ENCODE measurements at places on chromosomes 5 and 9. TPM values are rescaled to one million over a fixed set of nuclear protein-coding genes. Genes with fewer than 3 reads are reported as not detected.

Gene BTNL8
- total RNA-seq: not detected

- no peak for DNase-seq
- peaks cover 29% of the 10 kb centered on the region for H3K27me3 ChIP-seq
- H3K36me3 ChIP-seq: peaks cover 1% of the 10 kb centered on the region
- H3K4me3 ChIP-seq: no peak overlapping the region
- H3K4me1 ChIP-seq: peaks cover 6% of the 10 kb centered on the region
Measured at GRCh38 chr5:95615164-95615467, 4.8 kb upstream of the GPR150 start.

DNA sequence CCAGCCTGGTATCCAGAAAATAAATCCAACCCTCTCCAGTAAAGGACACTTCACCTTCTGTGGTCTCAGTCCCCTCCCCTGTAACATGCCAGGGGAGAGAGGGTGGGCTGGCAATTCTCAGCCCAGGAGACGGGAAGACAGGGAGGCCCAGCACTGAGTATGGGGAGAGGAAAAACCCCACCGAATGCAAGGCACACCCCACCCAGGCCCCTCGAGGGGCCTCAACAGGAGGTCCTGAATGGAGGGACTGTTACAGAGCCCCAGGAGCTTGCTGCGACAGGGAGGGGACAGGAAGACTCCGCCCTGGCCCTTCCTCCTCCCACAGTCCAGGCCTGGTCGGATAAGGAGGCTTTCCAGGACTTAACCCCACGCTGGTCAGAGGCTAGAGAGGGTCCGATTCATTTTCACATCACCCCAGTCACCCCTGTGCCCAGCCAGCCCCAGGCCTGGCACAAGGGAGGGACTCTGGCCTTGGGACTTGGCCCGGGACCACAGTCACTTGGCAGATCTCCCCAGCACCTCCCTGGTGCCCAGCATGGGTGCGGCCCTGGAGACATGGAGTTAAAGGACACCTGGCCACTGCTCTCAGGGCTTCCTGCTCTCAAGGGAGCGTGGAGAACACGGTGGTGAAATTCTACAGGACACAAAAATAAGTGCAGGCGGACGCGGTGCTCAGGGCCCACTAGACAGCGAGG lies 44.9 kb upstream of the STXBP1 start:
- H3K36me3 ChIP-seq: peaks cover 5% of the 10 kb centered on the region
- peak overlapping the region; percentile 71 for H3K4me3 ChIP-seq
- H3K27me3 ChIP-seq: no peaks in the 10 kb centered on the region
- H3K27ac ChIP-seq: peak overlapping the region; percentile 86

- peaks cover 38% of the 10 kb centered on the region for H3K27me3 ChIP-seq
- DNase-seq: peak; percentile 64
- H3K36me3 ChIP-seq: no peaks in the 10 kb centered on the region
- peak within 1 kb of the TSS; percentile 76 for H3K4me3 ChIP-seq
- peaks cover 22% of the 10 kb centered on the region for H3K4me1 ChIP-seq
- peak within 1 kb of the TSS; percentile 82 for H3K27ac ChIP-seq
Measured at GRCh38 chr9:89604729-89605464, at the start of gene GADD45G. Gene GADD45G, plus strand, starts transcription at chr9:89605012. Its CDS starts 110 bp downstream, at chr9:89605122.

GRCh38 chr5:167546270-167546669 lies 745.2 kb upstream of the WWC1 start:
- no peak overlapping the region for H3K4me3 ChIP-seq
- no peak for DNase-seq
- H3K4me1 ChIP-seq: no peaks in the 10 kb centered on the region
- H3K36me3 ChIP-seq: no peaks in the 10 kb centered on the region
- peaks cover 2% of the 10 kb centered on the region for H3K27me3 ChIP-seq
- H3K27ac ChIP-seq: no peak overlapping the region

GRCh38 chr9:128043467-128043868 lies 23.7 kb downstream of the NAIF1 start:
- peaks cover 8% of the 10 kb centered on the region for H3K27me3 ChIP-seq
- peaks cover 6% of the 10 kb centered on the region for H3K4me1 ChIP-seq
- H3K27ac ChIP-seq: no peak overlapping the region
- H3K4me3 ChIP-seq: no peak overlapping the region
- H3K36me3 ChIP-seq: no peaks in the 10 kb centered on the region

Data from progenitor cell of endocrine pancreas (in vitro differentiated cells).